NCI-H2171 treated with DMSO at 0.1 percent for 48 hours (cell line): ENCODE measurements at places on chromosomes 4 and X.

DNA sequence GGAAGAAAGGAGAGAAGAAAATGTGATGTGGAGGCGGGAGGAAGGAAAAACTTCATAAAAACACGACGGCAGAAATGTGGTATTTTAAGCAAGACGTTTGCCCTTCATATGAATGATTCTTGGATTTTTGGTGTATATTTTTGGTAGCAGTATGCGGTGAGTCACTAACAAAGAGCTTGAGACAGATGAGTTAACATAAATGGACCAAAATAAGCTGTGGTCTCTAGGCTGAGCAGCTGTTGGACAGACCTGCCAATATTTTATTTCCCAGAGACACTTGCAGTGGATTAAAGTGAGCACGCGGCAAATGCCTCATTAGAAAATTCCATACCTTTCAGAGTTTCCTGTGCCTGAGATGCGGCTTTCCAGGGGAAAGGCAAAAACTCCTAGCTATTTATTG, 43.1 kb upstream of the RPS6KA3 start:
- no peak for DNase-seq

DNA sequence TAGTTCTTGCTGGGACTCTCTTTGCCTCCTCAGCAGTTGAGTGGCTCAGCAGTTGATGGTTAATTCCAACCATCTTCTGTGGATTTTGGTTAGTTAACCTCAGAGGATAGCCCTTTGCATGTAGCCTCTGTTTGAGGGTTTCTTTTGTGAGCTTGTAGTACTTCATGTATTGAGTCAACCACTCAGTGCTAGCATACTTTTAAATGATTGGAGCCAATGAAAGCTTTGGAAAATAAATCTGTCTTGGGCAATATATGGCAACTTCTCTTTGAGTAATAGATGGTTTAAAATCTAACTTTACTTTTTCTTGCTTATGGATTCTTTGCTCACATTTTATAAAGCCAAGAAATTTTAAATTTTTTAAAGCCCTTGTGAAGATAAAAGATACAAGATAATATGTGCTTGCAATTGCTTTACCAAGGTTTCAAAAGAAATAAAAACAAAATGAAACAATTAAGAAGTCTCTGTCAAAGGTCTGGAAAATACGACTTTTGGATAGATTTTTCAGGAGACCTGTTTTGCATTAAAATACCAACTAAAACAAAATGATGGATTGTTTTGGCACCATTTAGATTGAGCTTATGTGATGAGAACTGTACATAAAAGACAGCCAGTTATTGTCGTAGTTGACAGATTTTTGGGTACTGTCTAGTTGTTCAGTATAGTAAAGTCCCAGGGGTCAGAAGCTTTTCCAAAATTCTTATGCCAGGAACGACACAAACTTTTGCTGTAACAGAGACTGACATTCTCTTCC, 181.9 kb downstream of the SPRY1 start:
- no peak for DNase-seq

DNA sequence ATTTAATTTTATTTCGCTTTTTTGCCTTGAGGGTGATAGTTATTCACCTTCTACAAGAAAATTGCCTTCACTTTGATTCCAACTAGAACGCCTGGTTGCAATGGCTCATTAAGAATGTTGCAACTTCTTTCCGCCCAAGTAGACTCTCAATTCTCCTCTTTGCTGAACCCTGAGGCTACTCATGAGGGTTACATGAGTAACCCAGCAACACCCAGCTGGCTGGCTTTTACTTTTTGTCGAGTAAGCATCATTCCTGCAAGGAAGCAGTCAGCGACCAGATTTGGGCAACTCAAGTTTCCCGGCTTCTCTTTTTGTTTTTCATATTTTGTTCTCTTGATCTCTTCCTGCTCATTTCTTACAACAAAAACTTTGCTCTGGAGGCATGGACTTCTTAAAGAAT, 495.4 kb downstream of the PACRGL start:
- DNase-seq, result no peak

- DNase-seq, result no peak
Measured at GRCh38 chr4:144357975-144358374, 217.5 kb upstream of the GYPA start.

DNA sequence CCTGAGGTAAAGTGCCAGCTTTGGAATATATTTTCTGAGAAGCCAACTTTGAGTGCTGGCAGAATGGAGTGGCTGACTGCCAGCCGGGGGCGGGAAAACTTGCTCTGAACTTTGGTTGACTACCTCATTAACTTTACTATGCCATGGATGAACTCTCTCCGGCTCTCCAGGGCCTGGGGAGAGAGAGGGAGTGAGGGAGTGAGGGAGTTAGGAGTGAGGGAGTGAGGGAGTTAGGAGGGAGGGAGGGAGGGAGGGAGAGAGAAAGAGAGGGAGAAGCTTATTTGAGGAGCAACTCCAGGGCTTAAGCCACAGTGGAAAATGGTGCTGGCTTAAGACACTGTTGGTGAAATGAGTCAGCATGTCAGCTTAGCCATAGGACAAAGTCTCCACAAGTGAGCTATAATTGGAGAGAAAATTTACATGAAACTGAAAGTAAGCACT, 280.9 kb upstream of the RPS6KA3 start:
- DNase-seq, result no peak

DNA sequence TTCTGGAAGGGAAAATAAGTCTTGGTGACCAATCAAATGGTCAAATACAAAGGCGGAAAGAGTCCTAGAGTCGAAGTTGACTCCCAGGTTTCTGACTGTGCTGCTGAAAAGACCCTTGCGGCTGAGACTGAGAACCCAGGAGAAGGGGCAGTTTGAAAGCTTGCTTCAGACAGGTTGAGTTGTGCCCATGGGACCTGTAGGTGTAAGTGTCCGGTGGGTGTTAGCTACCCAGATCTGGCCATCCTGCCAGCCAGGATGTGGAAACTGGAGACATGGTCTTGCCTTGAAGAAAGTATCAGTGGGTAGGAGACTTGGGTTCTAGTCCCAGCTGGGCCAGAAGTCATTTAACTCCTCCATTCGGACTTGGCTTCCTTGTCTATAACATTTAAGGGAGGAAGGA, 275.2 kb downstream of the EVC2 start:
- no peak for DNase-seq

DNA sequence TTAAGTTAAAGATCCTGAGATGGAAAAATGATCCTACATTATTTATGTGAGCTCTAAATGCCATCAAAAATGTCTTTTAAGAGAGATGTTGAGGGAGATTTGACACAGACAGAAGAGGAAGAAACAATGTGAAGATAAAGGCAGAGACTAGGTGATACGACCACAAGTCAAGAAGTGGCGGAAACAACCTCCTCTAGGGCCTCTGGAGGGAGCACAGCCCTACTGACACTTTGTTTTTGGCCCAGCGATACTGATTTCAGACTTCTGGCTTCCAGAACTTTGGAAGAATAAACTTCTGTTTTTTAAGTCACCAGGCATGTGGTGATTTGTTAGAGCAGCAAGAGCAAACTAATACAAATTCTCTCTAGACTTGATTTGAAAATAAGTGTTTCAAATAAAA, 1216.1 kb downstream of the FSTL5 start:
- DNase-seq, result no peak

GRCh38 chr4:85747882-85748491, 273.0 kb downstream of the ARHGAP24 start:
- peak; percentile 60 for DNase-seq

DNA sequence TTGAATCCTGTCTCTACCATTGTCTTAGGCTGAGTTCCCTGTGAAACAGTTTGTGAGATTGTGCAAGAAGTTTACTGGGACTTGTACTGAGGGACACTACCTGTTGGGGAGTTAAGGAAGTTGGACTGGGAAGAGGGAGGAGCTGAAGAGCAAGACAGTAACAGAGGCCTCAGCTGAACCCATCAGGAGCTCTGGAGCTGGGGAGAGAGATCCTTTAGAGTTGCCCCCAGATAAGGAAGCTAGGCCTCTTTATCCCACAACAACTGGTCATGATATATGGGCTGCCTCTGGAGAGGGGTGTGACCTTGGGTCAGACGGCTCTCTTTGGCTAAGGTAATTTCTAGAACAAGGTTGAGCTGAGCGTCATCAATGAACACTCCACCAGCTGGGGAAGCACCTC, 137.8 kb upstream of the SLC4A4 start:
- DNase-seq, result no peak

GRCh38 chr4:38067499-38067898, 107.3 kb downstream of the PTTG2 start:
- no peak for DNase-seq
